ENCODE measurements at places on chromosomes 1 and 21.

DNA sequence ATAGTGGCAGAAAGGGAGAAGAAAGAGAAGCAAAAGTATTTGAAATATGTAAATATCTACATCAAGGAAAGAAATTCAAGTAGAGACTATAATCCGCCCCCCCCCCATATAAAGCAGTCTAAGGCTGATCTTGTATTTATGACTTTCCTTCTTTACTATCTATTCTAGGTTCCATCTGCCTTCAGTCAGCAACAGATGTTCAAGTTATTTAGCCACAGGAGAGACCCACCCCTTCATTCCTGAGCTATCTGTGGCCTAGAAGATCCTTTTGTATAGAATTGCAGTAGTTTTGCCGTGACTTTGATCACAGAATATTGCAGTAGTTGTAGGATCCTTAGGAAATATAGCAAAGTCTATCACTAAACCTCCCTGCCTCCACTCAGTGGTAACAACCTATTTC is 10.7 kb upstream of the BSDC1 start:
- no peak for DNase-seq

DNA sequence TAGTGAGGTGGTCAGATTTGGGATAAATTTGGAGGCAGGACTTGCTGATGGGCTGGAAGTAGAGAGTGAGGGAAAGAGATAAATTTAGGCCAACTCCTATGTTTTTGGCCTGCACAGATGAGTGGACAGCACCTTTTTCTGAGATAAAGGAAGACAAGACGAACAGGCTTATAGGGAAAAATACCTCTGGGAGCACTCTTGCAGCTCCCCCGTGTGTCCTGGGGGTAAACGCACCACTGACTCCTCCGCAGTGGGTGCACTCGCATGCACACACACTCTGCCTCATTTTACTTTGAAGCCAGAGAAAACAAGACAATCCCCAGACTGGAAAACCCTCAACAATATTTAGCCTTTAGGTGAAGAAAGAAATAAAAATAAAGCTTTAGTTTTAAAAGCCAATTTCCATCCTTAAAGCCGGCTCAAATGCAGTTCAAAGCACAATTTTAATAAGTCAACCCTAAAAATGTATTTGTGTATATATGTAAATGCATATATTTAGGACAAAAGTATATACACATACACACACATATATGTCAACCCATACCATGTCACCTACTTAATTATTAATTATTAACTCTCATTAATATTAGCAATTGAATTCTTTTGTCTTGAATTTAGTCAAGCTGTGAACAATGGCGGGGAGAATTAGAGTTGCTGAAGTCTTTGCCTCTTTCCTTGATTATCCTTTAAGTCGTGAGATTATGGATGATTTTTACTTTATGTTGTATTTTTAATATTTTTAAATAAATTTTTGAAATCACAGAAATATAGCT is 341.8 kb downstream of the ZNF326 start:
- DNase-seq = no peak

DNA sequence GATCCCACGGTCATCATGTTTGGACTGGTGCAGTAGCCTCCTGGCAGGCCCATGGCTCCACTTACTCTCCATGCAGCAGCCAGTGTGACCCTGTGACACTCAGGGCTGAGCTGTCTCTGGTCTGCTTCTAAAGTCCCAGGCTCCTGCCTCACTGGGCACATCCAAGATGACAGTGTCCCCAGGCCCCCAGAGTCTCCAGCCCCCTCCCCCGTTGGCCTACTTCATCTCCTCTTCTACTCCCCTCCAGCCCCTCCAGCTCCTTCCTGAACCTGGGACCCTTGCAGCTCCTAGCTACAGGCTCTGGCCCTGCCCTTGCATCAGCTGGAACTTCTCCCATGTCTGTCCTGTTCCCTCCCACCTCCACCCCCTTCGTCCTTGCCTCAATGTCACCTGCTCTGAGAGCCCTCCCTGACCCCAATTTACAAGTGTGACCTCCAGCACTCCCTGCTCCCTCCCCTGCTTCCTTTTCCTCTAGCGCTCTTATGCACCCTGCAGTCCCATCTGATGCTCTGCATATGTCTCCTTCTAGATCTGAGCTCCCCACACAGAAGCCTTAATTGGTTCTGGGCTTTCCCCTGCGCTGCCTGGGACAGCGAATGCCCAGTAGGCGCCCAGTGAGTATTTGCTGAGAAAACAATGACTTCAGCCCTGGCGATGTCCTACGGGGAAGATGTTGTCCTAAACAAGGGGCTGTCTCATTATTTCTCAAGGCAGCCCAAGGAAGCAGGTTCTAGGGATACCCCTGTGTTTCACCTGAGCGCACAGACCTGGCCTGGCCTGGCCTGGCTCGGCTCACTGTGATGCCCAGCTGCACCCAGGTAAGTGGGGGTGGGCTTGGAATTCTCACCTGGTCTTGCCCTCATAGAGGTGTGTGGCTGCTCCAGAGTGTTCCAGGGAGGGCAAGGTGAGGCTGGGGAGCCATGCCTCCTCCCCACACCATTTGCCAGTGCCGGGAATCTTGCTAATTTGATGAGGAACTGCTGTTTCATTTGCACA is 600.6 kb downstream of the PTPRU start:
- no peak for DNase-seq

DNA sequence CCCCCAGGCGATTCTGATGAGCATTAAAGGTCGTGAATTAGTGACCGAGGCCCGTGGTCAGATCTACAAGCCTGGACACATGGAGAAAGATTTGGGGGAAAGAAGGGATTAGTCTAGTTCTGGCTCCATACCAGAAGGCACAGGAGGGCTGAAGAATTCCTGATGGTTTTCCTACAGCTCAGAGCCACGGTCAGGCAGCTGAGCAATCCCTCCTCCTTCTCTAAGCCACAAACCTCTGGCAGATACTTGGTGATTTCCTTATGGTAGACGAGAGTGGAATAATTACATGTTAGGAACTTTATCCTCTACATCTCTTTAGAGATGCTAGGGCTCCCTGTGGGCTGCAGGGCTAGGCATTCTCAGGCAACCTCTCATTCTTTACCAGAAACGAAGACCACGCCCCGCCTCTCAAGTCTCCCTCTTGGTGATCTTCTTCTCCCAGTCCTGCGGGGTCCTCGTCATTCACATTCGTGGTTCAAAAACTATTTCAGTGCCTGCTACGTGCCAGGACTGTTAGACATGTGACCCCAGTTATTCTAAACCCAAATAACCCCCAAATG is 20.5 kb upstream of the ZBTB18 start:
- no peak for DNase-seq

DNA sequence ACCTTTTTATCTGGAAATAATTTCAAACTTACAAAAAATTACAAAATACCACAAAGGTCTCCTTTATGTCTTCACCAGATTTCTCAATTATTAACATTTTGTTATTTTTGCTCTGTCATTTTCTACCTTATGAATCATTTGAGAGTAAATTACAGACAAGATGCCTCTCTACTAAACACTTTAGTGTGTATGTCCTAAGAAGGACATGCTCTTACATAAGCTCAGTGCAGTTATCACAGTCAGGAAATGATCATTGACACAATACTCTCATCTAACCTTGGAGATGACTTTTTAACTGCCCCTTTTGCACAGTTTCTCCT is 378.9 kb upstream of the RUNX1 start:
- DNase-seq = no peak

DNA sequence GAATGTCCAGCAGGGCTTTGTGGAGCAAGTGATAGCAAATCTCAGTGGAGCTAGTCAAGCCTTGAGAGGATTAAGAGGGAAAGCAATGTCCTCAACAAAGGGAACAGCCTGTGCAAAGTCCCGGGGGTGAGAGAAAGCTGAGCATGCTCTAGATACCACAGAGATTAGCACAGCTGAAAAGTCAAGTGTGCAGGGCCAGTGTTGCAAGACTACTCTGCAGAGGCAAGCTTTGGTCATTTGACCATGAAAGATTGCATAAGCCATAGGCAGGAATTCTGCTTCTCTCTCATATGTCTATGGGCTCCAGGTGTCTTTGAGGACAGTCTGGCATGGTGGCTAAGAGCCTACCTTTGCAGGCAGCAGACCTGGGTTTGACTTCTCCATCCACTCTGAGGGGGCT is 181.0 kb upstream of the JUN start:
- no peak for DNase-seq
